ENCODE measurements at places on chromosomes 4 and X.

- no peak for DNase-seq
These were observed 309.5 kb upstream of the FMR1 start for GRCh38 chrX:147602176-147602696.

GRCh38 chr4:1743975-1744374 lies 22.7 kb downstream of the TACC3 start:
- DNase-seq = no peak

DNA sequence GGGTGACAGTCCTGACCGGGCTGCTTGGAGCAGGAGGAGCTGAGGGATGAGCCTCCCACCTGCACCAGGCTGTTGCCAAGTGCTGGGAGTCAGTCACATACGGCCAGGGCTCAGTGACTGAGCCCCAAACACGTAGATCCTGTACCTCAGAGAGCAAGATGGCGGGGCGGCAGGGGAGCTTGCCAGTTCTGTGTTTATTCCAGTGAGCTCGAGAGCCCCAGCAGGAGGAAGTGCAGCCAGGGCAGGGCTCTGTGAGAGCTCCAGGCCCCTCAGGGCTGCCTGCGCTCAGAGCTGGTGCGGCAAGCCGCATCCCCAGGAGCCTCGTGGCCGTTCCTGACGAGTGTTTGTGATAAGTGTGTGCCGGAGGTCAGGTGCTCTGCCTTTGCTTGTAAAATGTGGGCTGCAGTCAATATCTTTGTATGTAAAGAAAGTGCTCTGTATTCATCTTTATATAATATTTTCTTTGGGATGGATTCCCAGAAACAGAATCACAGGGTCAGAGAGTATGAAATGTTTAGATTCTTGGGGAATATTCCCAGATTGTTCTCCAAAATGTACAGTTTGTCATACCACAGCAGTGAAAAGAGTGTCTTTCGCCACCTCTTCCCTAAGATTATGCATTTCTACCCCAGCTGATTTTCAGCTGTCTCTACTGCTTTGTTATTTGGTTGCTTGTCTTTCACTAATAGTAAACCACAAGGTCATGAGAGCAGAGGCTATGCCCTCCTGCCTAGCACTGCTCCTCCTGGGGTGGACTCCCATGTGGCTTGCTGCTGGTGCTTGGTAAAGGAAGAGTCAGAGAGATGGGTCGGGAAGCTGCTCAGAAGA lies 50.3 kb downstream of the NELFA start:
- DNase-seq = no peak

DNA sequence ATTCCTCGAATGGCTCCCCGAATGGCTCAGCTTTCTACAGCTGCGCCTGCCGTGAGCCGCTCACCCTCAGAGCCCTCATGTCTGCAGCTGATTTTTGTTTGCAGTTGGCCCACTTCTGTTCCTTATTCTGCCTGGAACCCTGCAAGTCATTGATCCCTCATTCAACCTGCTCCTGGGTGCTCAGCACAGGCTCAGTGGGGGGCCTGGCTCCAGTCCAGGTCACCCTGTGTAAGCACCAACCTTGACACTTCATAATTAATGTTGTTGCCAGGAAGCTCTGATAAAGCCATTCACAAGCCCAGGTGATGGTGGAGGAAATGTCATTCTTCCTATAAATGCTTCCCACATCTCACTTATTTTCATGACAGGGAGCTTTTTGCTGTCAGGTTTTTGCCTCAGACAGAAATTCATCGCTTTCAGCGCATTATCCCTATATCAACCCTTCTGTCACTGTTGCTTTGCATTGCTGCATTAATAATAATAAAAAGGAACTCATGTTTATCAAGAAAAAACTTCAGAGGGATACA lies 85.7 kb downstream of the F11 start:
- no peak for DNase-seq

DNA sequence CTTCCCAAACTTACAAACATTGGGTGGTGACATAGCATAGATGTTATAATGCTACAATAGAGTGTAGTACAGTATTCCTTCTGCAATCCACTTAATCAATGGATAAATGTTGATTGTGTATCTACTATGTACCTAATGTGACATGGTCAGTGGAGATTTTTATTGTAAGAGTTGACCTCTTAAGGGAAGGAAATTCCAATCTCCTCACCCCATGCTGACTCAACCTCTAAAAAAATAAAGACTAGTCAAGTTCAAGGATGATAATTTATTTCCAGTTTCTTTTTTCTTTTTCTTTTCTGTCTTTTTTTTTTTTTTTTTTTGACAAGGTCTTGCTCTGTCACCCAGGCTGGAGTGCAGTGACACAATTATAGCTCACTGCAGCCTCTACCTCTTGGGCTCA lies 206.5 kb upstream of the STS start:
- no peak for DNase-seq

GRCh38 chr4:156635051-156635450 lies 336.5 kb downstream of the PDGFC start:
- DNase-seq = no peak

- DNase-seq = peak; percentile 52
These were observed 128.0 kb downstream of the CPE start for GRCh38 chr4:165506849-165507248.

DNA sequence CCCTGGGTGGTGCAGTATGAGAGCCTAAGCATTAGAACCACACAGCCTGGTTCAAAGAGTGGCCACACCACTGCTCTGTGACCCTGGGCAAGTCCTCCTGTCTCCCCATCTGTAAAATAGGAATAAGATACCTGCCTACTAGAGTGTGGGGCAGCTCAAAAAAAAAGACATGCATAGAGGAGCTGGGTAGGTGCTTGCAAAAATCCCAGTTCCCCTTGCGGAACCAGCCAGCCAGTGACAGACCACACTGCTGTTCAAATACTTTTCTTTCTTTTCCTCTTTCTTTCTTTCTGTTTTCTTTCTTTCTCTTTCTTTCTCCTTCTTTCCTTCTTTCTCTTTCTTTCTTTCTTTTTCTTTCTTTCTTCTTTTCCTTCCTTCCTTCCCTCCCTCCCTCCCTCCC lies 63.0 kb upstream of the TRIM2 start:
- DNase-seq = no peak

- DNase-seq = no peak
These were observed 104.0 kb downstream of the MAD2L1 start for GRCh38 chr4:119962631-119963030.

GRCh38 chr4:109211671-109212070 lies 90.8 kb downstream of the COL25A1 start:
- peak; percentile 76 for DNase-seq

GRCh38 chr4:149823769-149824221 lies 8.2 kb upstream of the IQCM start:
- DNase-seq = peak; percentile 77

- no peak for DNase-seq
These were observed 165.3 kb downstream of the GASK1B start for GRCh38 chr4:158007566-158007965.

DNA sequence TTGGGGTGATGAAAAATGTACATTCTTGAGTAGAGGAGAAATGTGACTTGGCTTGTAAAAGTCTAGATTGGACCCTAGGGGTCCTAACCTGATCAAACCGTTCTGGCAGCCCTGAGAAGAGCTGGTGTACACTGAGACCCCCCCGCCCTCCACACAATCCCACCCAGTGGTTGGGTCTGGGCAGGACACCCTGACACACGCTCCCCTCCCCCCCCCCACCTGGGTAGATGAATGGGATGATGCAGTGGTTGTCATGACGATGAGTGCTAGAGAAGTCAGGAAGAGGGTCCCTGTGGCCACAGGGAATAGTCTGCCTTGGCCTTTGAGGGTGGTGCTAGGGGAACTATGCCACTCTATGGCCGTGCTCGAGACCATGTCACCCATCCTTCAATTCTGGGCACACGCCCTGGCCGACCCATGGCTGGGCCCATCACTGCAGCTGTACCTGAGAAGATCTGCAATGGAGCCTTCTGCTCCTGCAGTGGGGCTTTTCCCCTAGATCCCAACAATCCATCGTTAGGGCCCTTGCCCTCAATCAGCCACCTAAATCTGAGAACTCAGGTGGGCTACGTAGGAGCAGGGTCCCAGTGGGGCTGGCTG lies 4.4 kb downstream of the CDK16 start:
- DNase-seq = no peak

DNA sequence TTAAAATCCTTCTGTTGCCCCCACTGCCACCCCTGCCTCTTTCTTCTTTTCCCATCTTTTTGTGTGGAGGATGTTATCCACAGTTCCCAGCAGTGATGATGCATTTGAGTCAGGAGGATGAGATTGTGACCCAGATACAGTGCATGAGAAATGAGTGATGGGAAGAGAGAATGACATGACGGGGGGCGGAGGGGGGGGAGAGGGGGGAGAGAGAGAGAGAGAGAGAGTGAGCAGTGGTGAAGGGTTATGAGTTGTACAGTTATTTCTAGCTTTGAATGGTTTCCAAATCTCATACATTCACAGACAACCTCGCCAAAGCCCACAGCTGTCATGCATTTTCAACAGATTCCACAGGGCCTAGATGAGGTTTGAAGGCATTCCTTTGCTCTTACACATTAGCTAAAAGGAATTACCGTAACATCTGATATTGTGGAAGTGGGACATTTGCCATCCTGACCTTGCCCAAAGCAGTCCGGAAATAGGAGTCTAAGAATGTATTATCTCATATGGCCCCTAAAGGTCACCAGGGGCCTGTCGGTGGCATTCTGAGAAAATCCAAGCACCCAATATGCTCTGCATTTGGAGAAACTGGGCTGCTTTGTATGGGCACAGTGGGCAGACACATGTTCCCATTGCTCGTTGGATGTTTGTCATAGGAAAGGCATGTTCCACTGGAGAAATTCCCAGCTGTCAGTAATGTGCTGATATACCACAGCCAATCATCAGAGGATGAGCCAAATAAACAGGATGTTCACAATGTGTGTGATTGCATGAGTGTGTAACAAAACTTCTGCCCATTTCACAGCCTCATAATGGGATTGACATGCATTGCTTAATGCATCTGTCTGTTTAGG lies 435.8 kb downstream of the SPRY1 start:
- peak; percentile 94 for DNase-seq

- no peak for DNase-seq
These were observed 593.3 kb downstream of the KCTD8 start for GRCh38 chr4:43855283-43855682.

DNA sequence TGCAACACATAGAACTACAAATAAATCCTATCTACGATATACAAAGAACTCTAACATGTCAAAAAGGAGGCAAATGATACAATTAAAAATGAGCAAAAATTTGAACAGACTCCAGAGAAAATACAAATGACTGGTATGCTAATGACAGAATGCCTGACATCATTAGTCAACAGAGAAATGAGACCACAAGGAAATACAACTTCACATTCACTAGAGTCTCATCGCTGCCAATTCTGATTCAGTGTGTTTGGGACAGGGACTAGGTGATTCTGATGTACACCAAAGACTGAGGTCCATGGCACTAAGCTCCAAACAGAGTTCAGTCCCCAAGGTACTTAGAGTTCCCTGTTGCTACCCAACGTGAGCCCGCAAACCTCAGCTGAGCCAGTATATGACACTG lies 23.4 kb downstream of the SLC2A9 start:
- DNase-seq = no peak

Data from retinal pigment epithelial cell (primary cell).